ENCODE measurements at places on chromosomes 3 and 15.

GRCh38 chr3:127405010-127405598 lies 117.3 kb upstream of the PRR20G start:
- DNase-seq = no peak

DNA sequence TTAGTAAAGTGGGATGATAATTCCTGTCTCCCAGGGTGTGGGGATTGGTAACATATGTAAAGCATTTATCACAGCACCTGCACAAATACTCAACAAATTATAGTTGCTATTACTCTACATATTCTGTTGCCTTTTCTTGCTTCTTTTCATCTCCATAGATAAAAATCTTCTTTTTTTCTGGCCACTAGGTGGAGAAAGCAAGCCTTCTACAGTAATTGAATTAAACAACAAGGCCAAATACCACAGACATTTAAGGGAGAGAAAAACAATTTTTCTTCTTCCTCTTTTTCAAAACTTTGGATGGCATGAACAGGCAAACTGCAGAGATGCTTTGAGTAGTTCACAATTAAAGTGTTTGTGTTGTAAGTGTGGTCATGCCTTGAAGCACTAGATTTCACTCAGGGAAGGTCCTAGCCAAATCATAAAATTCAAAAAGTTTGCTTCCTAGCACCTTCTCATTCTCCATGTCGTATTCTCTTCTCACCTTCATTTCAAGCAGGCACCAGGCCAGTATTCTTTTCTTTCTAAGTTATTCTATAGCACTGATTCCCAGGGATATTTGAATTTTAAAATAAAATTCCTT lies 493.4 kb upstream of the TGFBR2 start:
- DNase-seq = no peak

GRCh38 chr3:30320392-30320791 lies 286.0 kb upstream of the TGFBR2 start:
- no peak for DNase-seq

DNA sequence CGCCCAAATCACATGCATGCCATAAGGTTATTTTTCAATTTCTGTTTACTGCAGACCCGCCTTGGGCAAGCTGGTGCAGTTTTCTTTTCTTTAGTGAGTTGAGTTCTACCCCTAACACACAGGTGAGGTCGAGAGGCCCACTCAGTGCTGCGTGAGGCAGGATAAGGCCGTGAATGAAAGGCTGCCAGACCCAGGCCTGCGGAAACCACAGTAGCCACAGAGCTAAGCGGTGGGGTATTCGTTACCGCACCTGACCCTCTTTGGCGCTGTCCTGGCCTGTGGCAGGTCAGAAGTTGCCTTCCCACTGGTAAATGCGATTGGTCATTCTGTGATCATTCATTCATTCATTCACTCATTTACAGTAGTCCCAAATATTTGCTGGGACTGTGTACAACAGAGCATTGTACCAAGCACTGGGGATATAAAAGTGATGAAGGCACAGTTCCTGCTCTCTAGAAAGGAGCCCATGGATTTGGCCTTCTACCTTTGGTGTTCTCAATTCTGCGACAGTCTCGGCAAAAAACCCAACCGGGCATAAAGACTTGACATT lies 144.8 kb downstream of the XXYLT1 start:
- no peak for DNase-seq

DNA sequence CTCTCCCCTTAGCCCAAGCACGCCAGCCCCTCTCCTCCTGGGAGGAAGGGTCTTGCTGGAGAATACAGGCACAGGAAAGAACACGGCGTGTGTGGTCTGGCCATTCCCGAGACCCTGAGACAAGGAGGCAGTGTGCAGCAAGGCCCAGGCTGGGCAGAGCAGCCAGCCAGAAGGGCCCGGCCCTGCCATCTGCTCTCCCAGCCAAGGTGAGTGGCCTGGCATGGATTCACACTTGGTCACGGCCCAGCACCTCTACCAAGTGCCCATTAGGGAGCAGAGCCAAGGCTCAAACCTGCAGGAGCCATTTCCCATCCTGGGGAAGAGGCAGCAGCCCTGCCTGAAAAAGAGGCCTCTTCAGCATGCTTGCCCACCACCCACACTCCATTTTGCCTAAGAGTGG lies 28.6 kb downstream of the MEGF11 start:
- no peak for DNase-seq

GRCh38 chr15:85761635-85762034 lies 33.1 kb downstream of the KLHL25 start:
- DNase-seq = no peak

DNA sequence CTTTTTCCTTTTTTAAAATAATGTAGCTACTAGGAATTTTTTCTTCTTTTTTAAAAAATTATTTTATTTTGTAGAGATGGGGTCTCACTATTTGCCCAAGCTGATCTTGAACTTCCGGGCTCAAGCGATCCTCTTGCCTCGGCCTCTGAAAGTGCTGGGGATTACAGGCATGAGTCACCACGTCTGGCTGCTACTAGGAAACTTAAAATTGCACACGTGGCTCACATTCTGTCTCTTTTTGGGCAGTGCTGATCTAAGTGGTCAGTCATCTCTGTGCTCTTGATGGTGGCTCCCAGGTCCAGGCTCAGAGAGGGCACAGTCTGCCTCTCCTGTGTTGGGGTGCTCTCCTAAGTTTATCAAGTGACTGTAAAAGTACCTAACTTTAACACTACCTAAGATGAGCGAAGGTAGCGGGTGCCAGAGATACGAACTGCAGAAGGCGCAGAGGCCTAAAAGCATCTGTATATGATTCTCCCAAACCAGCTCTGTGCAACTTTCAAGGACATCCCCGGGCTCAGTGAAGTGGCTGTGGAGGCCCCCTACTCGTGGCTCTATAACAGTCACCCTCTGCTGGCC lies 52.9 kb upstream of the SEC13 start:
- no peak for DNase-seq
